ENCODE measurements at places on chromosomes 12 and 14. TPM values are rescaled to one million over a fixed set of nuclear protein-coding genes. Genes with fewer than 3 reads are reported as not detected.

The TSHR gene
- polyA plus RNA-seq, result not detected

The CLEC1B gene
- polyA plus RNA-seq, result not detected

The TAMALIN gene
- polyA plus RNA-seq, result 22.3 TPM

The GPR84 gene
- not detected for polyA plus RNA-seq

The MYF6 gene
- not detected for polyA plus RNA-seq

DNA sequence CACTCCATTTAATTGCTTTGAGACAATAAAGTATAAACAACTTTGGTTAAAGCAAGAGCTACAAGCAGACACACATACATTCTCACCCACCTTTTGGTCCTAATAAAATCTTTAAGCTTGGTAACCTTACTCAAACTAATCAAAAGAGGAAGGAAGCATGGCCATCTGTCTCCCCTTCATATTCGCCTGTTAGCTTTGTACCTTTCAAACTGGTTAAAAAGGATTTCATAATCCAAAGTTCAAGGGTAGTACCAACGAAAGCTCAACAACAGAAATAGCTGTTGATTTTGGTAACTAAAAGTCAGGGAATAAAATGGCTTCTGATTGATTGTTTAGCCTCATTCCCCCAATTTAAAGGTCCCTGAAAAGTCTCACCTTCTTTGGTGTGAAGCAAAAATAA, 456.9 kb downstream of the BCAT1 start:
- no peak overlapping the region for H3K27ac ChIP-seq
- H3K4me1 ChIP-seq, result no peaks in the 10 kb centered on the region
- H3K4me3 ChIP-seq, result no peak overlapping the region
- DNase-seq, result no peak
- H3K36me3 ChIP-seq, result no peaks in the 10 kb centered on the region

DNA sequence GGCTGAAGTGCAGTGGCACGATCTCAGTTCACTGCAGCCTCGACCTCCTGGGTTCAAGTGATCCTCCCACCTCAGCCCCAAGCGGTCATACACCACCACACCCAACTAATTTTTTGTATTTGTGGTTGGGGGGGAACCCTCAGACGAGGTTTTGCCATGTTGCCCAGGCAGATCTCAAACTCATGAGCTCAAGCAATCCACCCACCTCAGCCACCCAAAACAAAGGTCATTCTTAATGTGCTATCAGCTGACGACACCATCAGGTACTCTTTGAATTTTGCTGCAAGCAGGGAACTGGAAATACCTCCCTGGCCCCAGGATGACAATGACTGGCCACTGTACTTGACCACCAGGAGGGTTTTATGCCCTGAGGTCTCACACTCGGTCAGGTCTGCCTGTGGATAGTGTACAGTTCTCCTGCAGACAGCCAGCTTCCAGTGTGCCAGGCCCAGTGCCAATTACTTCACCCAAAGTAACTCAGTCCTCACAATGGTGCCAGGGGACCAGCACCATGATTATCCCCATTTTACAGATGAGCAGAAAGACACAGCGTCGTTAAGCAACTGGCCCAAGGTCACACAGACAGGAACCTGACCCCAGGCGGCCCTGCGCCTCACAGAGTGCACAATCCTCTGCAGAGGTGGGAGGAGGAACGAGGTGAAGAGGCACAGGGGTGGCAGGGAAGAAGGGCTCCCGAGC, 42.9 kb downstream of the ITPK1 start:
- H3K27ac ChIP-seq, result no peak overlapping the region
- DNase-seq, result no peak
- H3K4me1 ChIP-seq, result no peaks in the 10 kb centered on the region
- no peaks in the 10 kb centered on the region for H3K27me3 ChIP-seq
- no peaks in the 10 kb centered on the region for H3K36me3 ChIP-seq

DNA sequence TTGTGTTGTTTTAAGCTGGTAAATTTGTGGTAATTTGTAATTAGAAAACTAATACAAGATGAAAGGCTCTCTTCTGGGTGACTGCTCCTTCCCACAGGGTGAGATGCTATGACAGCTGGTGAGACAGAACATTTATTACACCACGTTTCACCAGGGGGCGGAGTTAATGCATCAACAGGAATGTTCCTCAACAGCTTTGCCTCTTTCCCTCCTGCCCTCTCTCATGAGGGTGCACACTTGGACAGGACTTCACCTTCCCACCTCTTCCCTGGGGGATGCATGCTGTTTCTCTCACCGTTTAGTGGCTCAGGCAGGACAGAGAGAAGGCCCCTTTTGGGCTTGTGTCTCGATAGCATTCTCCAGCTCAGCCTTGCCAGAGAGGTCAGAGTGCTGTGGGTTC, 13.4 kb upstream of the PPP1R1A start:
- H3K27me3 ChIP-seq, result no peaks in the 10 kb centered on the region
- no peak overlapping the region for H3K27ac ChIP-seq
- H3K4me3 ChIP-seq, result no peak overlapping the region
- no peaks in the 10 kb centered on the region for H3K4me1 ChIP-seq
- peak; percentile 71 for DNase-seq

DNA sequence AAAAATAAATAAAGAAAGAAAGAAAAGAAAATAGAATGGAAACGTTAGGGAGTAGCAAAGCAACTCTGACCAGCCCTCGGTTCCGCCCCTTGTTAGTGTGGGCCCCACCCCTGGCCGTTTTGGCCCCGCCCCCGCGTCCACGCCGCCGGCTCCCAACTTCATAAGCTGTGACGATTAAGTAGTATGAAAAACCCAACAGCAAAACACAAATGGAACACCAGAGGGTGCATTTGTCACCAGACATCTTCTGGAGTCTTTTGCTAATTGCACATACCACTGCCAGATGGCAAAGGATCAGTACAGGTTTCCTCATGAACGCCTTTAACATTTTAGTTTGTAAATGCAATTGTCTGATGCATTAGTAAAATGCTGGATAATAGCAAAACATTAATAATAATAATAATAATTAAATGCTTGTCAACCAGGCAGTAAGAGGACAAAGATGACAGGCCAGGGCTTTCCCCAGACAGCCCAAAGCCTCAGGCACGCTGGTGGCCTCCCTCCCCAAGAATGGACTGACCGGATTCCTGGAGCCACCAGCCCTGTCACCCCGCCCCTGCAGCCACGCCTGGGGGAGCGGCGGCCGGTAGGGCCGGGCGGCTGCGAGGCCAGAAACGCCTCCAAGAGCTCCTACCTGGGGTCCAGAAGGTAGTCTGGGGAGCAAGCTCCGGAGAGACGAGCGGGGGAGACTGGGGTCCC, 23.6 kb downstream of the HSP90AA1 start:
- H3K27me3 ChIP-seq, result no peaks in the 10 kb centered on the region
- H3K36me3 ChIP-seq, result no peaks in the 10 kb centered on the region
- peak; percentile 95 for DNase-seq
- no peak overlapping the region for H3K27ac ChIP-seq
- H3K4me3 ChIP-seq, result no peak overlapping the region

DNA sequence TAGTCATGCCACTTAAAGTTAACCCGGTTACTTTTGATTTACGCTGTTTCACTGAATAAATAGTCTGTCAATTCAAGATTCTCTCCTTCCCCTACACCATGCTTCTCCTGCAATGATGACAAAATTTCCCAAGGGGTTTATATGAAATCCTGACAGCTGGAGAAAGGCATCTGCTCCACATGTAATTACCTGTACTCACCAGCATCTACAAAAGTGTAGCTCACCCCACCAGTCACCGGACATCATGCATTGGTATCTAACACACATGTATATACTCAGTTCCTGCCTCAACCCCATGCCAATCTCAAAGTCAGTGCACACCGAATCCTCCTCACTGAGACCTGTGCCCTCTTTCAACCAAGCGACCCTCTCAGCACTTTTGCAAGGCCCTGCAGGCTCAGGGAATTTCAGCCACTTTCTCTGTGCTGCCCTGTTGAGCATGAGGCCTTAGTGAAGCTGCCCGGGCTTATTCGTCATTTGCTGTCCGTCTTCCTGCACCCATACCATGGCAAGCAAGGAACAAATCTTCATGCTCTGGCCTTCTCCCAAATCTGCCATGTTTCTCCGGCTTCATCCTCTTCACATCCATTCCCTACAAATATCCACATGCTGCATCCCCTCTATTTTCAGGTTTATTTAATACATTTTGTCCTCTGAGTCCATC, 131.6 kb downstream of the SEC23A start:
- no peak overlapping the region for H3K27ac ChIP-seq
- DNase-seq, result no peak
- H3K27me3 ChIP-seq, result no peaks in the 10 kb centered on the region
- no peaks in the 10 kb centered on the region for H3K4me1 ChIP-seq
- H3K36me3 ChIP-seq, result no peaks in the 10 kb centered on the region

- no peaks in the 10 kb centered on the region for H3K4me1 ChIP-seq
- H3K27me3 ChIP-seq, result no peaks in the 10 kb centered on the region
- no peak overlapping the region for H3K4me3 ChIP-seq
- H3K27ac ChIP-seq, result no peak overlapping the region
These were observed 82.6 kb upstream of the KCNH3 start for GRCh38 chr12:49456131-49456679.

GRCh38 chr12:28780096-28780495, 369.0 kb upstream of the FAR2 start:
- H3K4me1 ChIP-seq, result no peaks in the 10 kb centered on the region
- H3K27me3 ChIP-seq, result no peaks in the 10 kb centered on the region
- no peak overlapping the region for H3K4me3 ChIP-seq
- no peak overlapping the region for H3K27ac ChIP-seq

GRCh38 chr12:92634202-92634601, 68.6 kb upstream of the PLEKHG7 start:
- no peak for DNase-seq
- H3K27me3 ChIP-seq, result no peaks in the 10 kb centered on the region
- no peaks in the 10 kb centered on the region for H3K36me3 ChIP-seq

GRCh38 chr14:54652188-54652587, 85.3 kb downstream of the SAMD4A start:
- no peak overlapping the region for H3K4me3 ChIP-seq
- DNase-seq, result peak; percentile 95
- H3K4me1 ChIP-seq, result peaks cover 3% of the 10 kb centered on the region
- peak overlapping the region; percentile 84 for H3K27ac ChIP-seq

DNA sequence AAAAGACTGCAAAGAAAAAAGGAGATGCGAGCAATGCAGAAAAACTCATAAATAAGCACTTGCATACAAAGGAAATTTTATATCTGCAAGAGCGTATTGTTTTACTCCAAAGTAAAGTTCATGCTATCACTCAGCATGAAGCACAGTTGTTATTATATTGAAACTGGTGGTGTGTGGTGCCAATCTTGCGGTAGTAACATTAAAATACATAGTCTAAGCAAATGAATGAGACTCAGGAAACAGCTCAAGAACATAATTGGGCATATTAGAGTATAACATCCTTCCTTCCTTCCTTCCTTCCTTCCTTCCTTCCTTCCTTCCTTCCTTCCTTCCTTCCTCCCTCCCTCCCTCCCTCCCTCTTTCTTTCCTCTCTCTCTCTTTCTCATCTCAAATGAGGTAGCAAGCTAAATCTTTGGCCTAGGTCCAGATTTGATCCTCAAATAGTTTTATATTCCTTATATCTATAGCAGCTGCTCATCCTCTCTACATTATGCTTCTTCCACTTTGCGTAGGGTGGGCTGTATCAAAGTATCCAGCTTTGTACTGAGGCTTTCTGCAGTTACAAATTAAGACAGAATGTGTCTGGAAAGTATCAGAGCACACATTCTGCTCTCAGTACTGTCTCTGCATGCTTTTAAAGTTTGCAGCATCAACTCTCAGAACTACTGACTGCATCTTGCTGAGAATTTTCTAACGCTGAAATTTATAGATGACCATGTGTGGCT, 718.3 kb downstream of the RERGL start:
- H3K36me3 ChIP-seq, result no peaks in the 10 kb centered on the region
- no peak for DNase-seq
- no peaks in the 10 kb centered on the region for H3K4me1 ChIP-seq
- H3K4me3 ChIP-seq, result no peak overlapping the region

GRCh38 chr14:86799244-86799647, 1193.7 kb downstream of the GALC start:
- no peak for DNase-seq
- no peaks in the 10 kb centered on the region for H3K27me3 ChIP-seq
- H3K4me1 ChIP-seq, result no peaks in the 10 kb centered on the region
- no peak overlapping the region for H3K4me3 ChIP-seq
- no peaks in the 10 kb centered on the region for H3K36me3 ChIP-seq

GRCh38 chr14:61108496-61109141, 127.6 kb downstream of the SLC38A6 start:
- no peaks in the 10 kb centered on the region for H3K4me1 ChIP-seq
- no peak overlapping the region for H3K27ac ChIP-seq
- H3K27me3 ChIP-seq, result no peaks in the 10 kb centered on the region
- DNase-seq, result no peak
- no peak overlapping the region for H3K4me3 ChIP-seq
- H3K36me3 ChIP-seq, result no peaks in the 10 kb centered on the region

GRCh38 chr12:7131502-7131866, 1.3 kb downstream of the CLSTN3 start:
- no peak overlapping the region for H3K27ac ChIP-seq
- peaks cover 7% of the 10 kb centered on the region for H3K36me3 ChIP-seq
- peaks cover 23% of the 10 kb centered on the region for H3K4me1 ChIP-seq
- no peaks in the 10 kb centered on the region for H3K27me3 ChIP-seq

- no peak for DNase-seq
- no peak overlapping the region for H3K4me3 ChIP-seq
- no peaks in the 10 kb centered on the region for H3K4me1 ChIP-seq
- no peaks in the 10 kb centered on the region for H3K36me3 ChIP-seq
- no peaks in the 10 kb centered on the region for H3K27me3 ChIP-seq
These were observed 29.3 kb upstream of the PDE3A start for GRCh38 chr12:20339060-20339459.

- peaks cover 43% of the 10 kb centered on the region for H3K4me1 ChIP-seq
- DNase-seq, result no peak
- no peak overlapping the region for H3K4me3 ChIP-seq
- no peaks in the 10 kb centered on the region for H3K36me3 ChIP-seq
These were observed 35.6 kb downstream of the SH2B3 start for GRCh38 chr12:111441107-111441928.

- DNase-seq, result peak; percentile 76
- no peak overlapping the region for H3K27ac ChIP-seq
- H3K27me3 ChIP-seq, result peaks cover 35% of the 10 kb centered on the region
- H3K36me3 ChIP-seq, result no peaks in the 10 kb centered on the region
These were observed 10.0 kb downstream of the STAC3 start for GRCh38 chr12:57240926-57241401.

GRCh38 chr14:101593411-101594238, 32.3 kb downstream of the DIO3 start:
- H3K36me3 ChIP-seq, result no peaks in the 10 kb centered on the region
- no peak overlapping the region for H3K4me3 ChIP-seq
- no peaks in the 10 kb centered on the region for H3K4me1 ChIP-seq
- H3K27ac ChIP-seq, result no peak overlapping the region
- DNase-seq, result no peak

GRCh38 chr12:26971963-26972362, 33.7 kb downstream of the FGFR1OP2 start:
- no peak overlapping the region for H3K27ac ChIP-seq
- H3K4me3 ChIP-seq, result no peak overlapping the region
- H3K27me3 ChIP-seq, result no peaks in the 10 kb centered on the region
- no peak for DNase-seq
